Transverse colon (tissue), 4 donors: ENCODE measurements at places on chromosomes 11 and 22. TPM values are rescaled to one million over a fixed set of nuclear protein-coding genes. Genes with fewer than 3 reads are reported as not detected.

The THY1 gene
- 17.6 TPM for total RNA-seq

The KDM4E gene
- total RNA-seq: not detected

The PITPNM1 gene
- 66.9 TPM for total RNA-seq

The FAM168A gene
- total RNA-seq: 23.5 TPM

The KRTAP5-2 gene
- total RNA-seq: not detected

- DNase-seq: no peak
Measured at GRCh38 chr11:106468086-106468485, 390.6 kb downstream of the AASDHPPT start.

DNA sequence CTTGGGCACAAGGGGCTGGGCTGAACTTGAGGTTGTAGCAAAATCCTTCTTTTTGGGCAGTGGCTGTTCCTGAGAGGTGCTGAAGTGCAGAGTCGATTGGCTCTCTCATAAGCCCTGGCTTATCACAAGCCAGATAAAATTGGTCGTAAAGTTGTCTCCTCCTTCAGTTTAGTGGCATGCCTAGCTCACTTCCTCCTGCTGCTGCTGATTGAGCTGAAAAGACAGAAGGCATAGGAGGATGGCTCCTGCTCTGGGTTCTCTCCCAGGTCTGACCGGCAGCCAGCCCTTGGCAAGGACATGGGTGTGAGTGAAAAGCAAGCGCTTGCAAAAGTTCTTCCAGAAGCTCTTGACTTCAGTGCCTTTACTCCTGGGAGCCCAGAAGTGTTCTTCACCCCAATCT is 83.9 kb downstream of the LDLRAD3 start:
- DNase-seq: no peak

GRCh38 chr11:60641940-60642339 is 57.5 kb upstream of the MS4A8 start:
- no peak for DNase-seq

DNA sequence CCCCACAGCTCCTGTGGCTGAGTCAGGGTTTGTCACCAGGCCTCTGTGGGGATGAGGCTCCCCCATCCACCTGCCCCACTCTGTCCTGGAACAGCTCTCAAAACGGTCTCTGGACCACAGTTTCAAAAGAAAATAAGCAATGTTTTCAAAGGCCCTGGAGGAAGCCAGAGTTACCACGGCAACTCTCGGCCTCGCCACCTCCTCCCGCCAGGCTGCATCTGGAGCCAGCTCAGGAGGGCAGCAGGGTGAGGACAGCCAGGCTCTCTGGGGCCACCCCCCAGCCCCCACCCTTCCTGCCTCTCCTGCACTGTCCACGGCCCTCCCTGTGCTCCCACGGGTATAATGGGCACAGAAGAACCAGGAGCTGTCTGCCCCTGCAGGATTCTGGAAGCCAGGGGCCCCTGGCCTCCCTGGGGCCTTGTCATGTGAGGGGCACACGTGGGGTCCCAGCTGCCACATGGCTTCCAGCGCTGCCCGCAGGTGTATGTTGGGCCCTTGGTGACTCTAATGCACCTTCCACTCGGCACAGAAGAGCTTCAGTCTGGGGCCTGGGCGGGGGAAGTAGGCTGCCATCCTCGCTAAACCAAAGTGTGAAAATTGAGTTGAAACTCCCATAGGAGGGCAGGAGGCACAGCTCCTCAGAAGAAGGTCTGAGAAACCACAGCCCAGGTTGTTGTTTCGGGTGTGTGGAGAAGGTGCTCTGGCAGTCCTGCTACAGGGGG is 10.3 kb downstream of the CD81 start:
- no peak for DNase-seq

DNA sequence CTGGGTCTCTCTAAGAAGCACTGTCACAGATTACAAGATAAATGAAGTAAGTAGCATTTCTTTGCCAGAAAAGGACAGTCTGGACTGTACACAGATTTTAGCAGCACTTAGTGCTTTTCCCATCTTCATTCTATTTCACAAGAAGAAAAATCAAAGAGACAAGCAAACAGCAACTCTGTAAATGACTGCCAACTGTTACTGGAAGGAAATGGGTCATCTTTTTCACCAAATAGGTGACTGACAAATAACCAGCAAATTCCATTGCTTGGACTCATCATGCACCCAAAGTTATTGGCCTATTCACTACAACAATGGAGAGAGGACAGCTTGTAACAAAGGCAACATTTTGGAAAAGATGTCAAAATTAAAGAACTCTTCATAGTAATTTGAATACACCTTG is 28.9 kb upstream of the CARD18 start:
- no peak for DNase-seq

GRCh38 chr11:43010042-43010441 is 301.8 kb upstream of the API5 start:
- DNase-seq: no peak

GRCh38 chr11:114719562-114719961 is 41.2 kb downstream of the NXPE2 start:
- no peak for DNase-seq

GRCh38 chr22:46500201-46500600 is 37.2 kb downstream of the CELSR1 start:
- DNase-seq: no peak

GRCh38 chr11:74004759-74005615 is 3.9 kb downstream of the UCP3 start:
- peak; percentile 61 for DNase-seq

DNA sequence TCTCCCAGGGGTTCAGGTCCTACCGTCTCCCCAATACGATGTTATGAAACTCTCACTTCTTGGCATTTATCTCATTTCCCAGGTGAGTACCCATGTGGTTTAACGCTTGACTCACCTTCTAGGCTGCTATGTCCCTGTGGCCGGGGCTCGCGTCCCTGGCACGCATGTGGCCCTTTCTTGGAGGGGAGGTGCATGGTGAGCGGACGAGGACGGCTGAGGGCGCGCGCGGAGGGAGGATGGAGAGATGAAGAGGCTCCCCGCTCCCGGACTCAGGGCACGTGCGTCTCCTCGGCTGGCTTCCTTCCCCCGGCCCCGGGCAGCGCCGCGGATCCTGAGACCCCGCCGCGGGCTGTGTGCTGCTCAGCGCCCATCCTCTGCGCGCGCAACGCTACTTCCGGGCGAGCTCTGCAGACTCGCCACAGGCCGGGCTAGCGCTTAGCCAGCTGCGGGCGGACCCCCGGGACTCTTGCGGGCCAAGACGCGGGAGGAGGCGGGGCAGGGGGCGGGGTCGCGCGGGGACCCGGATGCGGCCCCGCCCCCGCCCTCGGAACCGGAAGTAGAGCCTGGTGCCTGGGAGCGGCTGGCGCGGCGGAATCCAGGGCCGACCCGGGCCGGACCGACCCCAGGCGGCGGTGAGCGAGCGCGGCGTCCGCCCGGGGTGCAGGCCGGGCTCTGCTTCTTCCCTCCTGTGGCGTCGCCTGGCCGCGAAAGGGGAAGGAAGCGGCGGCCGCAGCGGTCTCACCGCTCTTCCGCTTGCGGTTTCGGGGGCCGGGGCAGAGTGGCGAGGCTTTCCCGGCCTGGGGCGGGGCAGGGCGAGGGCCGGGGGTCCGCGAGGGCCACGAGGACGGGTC is at the start of gene CTTN:
Gene CTTN (plus strand): TSS at position 547 of the 851 bp plus-strand sequence. CDS start 8,769 bp downstream, outside the sequence.
- DNase-seq: peak; percentile 84

DNA sequence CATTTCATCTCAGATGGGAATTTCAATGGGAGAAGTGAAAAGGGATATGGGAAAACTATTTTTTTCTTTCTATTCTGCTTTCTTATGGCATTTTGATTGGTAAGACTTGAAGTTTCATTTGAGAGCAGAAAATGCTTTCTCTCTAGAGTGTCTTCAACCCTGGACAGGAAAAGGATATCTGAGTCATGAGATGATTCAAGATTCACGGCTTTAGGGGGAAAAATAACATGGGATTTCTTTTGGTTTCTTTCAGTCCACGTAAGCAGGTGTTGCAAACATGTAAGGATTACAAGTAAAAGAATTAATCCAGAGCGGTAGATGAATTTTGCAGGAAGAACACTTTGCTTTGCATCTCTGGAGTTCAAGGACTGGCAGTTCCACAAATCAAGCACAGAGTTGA is 1001.0 kb upstream of the TENM4 start:
- DNase-seq: no peak

- no peak for DNase-seq
Measured at GRCh38 chr11:24324211-24324610, 172.6 kb upstream of the LUZP2 start.

- no peak for DNase-seq
Measured at GRCh38 chr22:29478326-29479276, 1.4 kb upstream of the NEFH start.
